ENCODE measurements at places on chromosomes 16 and 17.

DNA sequence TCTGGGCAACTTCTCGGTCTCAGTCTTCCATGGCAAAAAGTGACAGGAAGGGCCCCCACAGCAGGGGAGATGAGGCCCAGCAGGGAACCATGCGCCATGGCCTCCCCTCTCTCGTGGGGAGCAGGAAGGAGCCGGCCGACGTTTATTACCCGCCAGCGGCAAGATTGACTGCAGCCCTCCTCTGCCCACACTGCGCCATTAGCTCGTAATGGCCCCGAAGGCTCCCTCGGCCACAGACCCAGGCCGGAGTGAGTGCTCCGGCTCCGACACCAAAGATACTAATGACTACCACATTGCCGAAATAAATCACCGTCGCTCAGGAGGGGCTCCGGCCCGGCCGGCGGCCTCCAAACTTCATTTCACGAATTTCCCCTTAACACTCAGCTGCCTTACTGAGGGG, 226.9 kb downstream of the C16orf78 start:
- no peak for DNase-seq

DNA sequence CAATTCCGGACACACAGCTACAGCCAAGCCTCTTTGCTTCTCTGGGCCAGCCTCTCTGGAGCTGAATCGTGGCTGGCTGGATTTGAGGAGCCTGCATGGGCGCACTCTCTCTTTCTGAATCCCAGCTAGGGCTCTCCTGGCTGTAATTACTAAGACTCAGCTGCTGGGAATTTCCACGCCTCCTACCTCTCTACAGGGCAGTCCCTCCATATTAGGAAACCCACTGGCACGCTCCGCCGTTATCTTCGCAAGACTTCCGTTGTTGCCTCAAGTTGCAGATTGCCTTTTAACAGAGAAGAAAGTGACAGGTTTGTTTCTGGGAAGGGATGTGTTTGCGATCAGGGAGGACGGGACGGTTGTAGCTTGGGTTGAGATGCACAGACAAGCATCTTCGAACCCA, 188.4 kb upstream of the NLRP1 start:
- no peak for DNase-seq

DNA sequence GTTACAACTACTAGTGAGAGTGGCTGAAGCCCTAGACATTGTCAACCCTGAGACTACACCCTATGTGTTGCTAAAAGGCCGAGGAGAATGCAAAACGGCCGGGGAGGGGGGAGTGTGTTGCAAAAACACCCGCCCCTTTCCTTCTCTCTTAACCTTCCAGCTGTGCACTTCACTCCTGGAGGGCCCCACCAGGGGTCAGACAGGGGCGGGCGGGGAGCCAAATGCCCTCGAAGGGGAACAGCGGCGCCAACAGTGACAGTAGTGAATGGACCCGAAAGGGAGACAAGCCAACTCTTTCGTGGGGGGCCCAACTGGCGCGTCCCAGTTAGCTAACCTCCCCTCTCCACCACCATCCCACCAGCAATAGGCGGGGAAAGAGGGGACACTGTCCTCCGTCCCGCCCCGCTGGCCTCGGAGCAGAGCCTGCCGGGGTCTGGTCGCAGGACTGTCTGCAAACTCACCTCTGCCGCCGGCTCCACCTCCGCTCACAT, 352 bp downstream of the MARF1 start:
- no peak for DNase-seq

DNA sequence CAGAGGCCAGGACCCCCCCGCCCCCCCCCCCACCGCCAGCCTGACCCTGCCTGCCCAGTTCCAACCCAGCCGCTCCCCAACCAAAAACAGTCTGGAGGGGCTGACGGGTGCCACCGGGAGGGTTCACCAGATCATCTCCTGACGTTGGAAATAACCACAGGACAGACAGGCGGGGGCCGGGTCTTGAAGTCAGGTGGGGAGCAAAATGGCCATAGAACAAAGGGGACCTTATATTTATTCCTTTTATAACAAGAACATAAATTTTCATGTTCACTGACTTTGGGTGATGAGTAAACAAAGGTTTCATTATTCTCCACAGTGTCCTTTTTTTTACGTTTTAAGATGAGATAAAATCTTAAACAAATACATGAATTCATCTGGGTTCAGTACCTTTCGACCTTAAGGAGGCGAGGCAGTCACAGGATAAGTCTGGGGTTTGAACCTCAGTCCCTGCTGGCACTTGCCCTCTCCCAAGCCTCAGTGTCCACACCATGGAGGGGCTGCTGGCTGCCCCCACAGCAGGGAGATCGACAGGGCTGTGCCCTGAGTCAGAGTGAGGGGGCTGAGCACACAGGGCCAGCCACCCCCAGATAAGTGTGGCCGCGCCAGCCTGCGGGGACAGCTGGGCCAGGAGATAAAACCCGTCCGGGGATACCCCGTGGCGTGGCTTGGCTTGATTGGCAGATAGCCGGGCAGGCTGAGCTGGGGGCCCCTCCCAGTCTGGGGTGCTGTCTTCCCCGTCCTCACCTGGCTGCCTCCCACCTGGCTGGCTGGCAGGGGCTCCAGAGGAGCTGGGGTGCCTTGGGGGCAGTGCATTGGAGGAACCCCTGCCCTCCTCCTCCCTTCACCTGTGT, 15.0 kb downstream of the SLC7A5 start:
- DNase-seq = no peak

GRCh38 chr16:11224894-11225676, 30.9 kb downstream of the SOCS1 start:
- DNase-seq = no peak

DNA sequence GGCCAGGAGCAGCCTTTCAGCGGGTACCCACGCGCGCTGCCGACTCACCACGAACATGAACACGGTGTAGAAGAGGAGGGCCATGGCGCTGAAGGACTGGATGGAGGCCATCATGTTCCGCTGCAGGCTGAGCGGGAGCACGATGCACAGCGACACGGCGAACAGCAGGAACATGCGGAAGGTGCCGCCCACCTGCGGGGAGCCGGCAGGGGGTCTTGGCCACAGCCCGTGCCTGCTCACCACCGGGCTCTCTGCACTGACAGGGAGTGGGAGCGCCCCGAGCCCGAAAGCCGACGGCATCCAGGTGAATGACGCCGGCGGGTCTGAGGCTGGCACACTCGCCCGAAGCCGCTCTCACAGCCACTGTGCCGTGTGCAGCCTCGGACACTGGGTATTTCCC, 13.0 kb downstream of the SLC38A10 start:
- no peak for DNase-seq

GRCh38 chr16:69566240-69566980, 644 bp downstream of the NFAT5 start:
- no peak for DNase-seq
